C1 segment of cervical spinal cord (tissue), 14 donors: ENCODE measurements at places on chromosomes 3 and 15.

DNA sequence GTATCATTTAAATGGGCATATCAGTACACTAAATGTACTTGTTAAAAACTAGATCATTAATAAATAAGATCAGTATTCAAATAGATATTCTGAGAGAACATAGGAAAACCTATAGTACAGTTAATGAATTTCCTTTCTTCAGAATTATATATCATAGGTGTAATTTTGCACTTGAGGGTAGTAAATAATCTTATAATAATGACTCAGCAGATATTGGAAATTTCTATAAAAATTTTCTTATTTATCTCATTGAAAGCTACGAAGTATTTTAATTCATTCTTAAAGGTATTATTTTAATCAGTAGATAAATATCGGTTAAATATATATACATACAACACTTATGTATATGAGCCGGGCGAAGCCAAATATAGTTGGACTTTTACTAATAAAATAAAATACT lies 300.9 kb upstream of the SOX2 start:
- no peak for DNase-seq

DNA sequence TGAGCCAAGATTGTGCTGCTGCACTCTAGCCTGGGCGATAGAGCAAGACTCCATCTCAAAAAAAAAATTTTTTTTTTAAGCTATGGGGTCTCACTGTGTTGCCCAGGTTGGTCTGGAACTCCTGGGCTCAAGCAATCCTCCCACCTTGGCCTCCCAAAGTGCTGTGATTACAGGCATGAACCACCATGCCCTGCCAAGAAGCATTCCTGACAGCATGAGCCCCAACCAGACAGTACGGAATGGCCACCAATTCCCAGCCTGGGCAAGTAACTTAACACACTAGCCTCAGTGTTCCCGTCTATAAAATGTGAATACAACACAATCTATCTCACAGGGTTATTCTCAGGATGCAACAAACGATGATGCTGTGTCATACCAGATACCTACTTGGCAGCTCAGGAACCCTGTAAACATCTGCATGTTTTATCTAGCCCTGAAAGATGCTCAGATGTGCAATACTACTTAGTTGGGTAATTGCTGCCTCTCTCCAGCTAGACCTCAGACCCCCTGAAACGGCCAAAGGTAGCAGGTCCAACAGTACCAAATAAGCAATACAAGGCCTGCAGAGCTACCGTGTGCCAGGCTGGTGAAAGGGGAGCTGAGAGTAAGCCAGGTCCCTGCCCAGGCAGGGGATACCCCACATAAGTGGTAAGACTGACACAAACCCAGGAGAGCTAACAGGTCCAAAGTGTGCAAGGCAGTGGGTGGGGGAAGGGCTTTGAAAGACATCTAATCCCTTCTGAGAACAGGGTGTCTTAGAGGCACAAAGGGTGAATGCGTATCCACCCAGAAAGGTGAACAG lies 1.9 kb downstream of the TKT start:
- DNase-seq, result no peak

DNA sequence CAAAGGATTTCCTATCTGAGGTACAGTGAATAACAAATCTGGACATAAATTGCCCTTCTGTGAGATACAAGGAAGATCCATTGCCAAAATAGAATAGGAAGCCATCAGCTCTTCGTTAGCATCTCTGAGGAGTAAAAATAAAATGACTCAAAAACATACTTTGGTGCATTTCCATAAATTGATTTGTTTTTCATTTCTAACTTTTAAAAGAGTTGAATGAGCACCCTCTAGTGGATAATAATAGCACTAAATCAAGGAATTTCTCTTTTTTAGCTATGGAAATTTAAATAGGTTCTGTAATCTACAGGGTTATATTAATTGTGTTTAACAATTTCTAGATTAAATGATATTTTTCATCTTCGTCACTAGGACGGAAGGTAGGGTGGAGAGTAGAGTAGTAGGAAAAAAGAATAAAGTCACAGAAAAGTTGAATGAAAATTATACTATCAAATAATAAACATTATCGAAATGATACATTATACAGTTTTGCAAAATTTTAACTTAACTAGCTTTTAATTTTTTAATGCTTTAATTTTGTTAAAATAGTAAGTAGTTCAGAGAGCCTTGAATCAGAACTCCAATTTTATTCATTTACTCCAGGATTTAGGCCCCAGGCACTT lies 6.4 kb downstream of the NSUN3 start:
- no peak for DNase-seq

GRCh38 chr3:103195216-103195615 lies 760.4 kb downstream of the ZPLD1 start:
- DNase-seq, result no peak

- no peak for DNase-seq
Measured at GRCh38 chr3:123802007-123802625, 82.0 kb downstream of the MYLK start.
